Endothelial cell (in vitro differentiated cells): ENCODE measurements at places on chromosomes 1 and 21. TPM values are rescaled to one million over a fixed set of nuclear protein-coding genes. Genes with fewer than 3 reads are reported as not detected.
A peak's percentile ranks its signal among the peaks of the same experiment; 100 is the strongest.

The OR10J5 gene
- total RNA-seq = not detected

The GBP1 gene
- total RNA-seq = 9.9 TPM

The QSOX1 gene
- 199 TPM for total RNA-seq

The PDE9A gene
- total RNA-seq = 20.7 TPM

The CXADR gene
- total RNA-seq = 19.4 TPM

The AADACL4 gene
- total RNA-seq = not detected

The LCE1A gene
- not detected for total RNA-seq

The SLC44A5 gene
- total RNA-seq = 3.4 TPM

The SPRR2B gene
- total RNA-seq = not detected

The C21orf58 gene
- 5.9 TPM for total RNA-seq

The RPE65 gene
- not detected for total RNA-seq

- H3K4me1 ChIP-seq = peaks cover 6% of the 10 kb centered on the region
- no peak for DNase-seq
- no peak overlapping the region for H3K27ac ChIP-seq
- H3K36me3 ChIP-seq = no peaks in the 10 kb centered on the region
Measured at GRCh38 chr1:199007423-199007822, 368.6 kb downstream of the PTPRC start.

DNA sequence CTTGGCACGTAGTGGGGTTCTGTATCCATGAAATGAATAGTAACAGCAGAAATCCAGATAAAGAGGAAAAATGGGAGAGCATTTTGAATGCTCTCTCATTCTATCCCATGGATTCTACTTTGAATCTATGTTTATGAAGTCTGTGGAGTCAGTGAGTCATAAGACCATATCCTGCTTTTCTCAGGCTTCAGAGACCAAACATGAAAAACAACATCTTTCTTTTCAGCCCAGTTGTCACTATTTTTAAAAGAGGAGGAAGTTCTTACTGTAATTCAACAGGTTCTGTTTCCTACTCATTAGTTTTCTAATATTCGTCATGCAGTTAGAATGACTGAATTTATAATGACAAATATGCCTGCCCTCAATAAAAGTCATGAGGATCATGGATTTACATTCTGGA is 39.4 kb upstream of the CD55 start:
- H3K27me3 ChIP-seq = peaks cover 3% of the 10 kb centered on the region
- peak overlapping the region; percentile 87 for H3K27ac ChIP-seq
- no peaks in the 10 kb centered on the region for H3K36me3 ChIP-seq
- no peak overlapping the region for H3K4me3 ChIP-seq

GRCh38 chr1:156157966-156158365 is 4.6 kb downstream of the SEMA4A start:
- no peak for DNase-seq
- no peak overlapping the region for H3K27ac ChIP-seq
- no peaks in the 10 kb centered on the region for H3K36me3 ChIP-seq
- no peak overlapping the region for H3K4me3 ChIP-seq

DNA sequence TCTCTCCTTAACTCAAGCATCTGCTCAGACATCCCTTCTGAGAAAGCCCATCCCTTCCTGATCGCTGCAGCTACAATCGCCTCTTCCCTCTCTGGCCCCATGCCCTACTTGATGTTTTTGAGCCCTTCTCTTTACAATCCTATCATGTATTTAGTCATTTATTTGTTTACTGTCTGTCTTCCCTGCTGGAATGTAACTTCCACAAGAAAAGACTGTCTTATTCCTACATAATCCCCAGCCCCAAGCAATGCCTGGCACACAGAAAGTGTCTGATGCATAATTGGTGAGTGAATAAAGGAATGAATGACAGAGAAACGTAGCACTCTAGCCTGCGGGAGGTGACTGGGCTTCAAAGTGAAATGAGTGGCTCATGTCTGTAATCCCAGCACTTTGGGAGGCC is 25.4 kb downstream of the ECE1 start:
- peaks cover 17% of the 10 kb centered on the region for H3K27me3 ChIP-seq
- peak overlapping the region; percentile 16 for H3K4me3 ChIP-seq

DNA sequence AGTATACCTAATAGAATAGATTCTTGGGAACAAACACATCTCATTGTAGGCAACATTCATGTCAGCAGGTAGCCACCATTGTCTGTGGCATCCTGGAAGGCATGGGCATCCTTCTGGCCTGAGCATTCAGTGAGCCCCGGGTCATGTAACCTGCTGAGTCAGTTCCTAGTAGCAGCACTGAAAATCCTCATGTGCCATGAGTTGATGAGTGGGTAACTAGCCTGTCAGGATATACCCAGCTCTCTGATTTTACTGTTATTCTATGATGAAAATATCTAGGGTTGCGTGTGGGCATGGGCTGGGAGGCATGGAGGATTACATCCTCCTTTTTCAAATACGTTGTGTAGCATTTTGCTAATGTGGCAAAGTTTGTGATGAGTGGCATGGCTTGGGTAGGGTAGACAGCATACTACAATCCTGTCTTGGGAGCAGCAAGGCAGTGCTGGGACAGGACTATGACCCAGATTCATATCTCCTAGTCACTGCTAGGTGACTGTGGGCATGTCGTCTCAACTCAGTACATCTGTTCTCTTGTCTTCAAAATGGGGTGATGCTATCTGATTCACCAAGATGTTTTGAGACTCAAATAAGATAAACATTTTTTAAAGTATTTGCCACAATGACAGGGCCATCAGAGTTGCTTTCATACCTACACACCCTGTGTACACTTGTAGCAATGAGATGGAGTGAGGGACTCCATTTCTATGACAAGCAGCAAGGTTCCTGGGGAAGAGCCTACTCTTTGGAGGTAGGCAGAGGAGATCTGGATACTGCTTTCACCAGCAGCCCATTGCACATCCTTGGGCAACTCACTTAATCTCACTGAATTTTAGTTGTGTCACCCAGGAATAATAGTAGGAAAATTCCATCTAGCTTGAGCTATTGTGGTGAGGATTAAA is 62.5 kb downstream of the CD58 start:
- peaks cover 4% of the 10 kb centered on the region for H3K4me1 ChIP-seq
- H3K27me3 ChIP-seq = peaks cover 3% of the 10 kb centered on the region
- no peak for DNase-seq
- peaks cover 10% of the 10 kb centered on the region for H3K36me3 ChIP-seq
- H3K4me3 ChIP-seq = no peak overlapping the region

DNA sequence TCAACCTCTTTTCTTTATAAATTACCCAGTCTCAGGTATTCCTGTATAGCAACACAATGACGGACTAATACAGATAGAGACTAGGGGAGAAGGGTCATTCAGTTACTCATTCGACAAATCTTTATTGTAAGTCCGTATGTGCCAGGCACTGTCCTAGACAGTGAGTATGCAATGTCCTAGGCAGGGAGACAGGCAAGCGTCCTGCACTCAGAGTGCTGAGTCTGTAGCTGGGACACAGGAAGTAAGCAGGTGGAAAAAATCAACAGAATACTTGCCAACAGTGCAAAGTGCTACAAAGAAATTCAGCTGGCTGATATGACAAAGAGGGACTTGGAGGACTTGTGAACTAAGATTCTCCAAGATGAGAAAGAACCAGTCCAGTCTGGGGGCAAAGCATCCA is 92.2 kb upstream of the ZBTB40 start:
- H3K36me3 ChIP-seq = no peaks in the 10 kb centered on the region
- no peak overlapping the region for H3K27ac ChIP-seq
- H3K4me3 ChIP-seq = no peak overlapping the region
- peaks cover 6% of the 10 kb centered on the region for H3K27me3 ChIP-seq
- peaks cover 2% of the 10 kb centered on the region for H3K4me1 ChIP-seq
- no peak for DNase-seq

- peaks cover 8% of the 10 kb centered on the region for H3K4me1 ChIP-seq
- H3K27me3 ChIP-seq = peaks cover 9% of the 10 kb centered on the region
- peaks cover 6% of the 10 kb centered on the region for H3K36me3 ChIP-seq
- H3K27ac ChIP-seq = peak overlapping the region; percentile 95
- no peak for DNase-seq
Measured at GRCh38 chr1:1510912-1511532, 940 bp upstream of the ATAD3A start.

- no peak overlapping the region for H3K4me3 ChIP-seq
- peak overlapping the region; percentile 64 for H3K27ac ChIP-seq
- H3K36me3 ChIP-seq = peaks cover 4% of the 10 kb centered on the region
Measured at GRCh38 chr1:12149791-12150175, 17.0 kb upstream of the TNFRSF1B start.

GRCh38 chr1:88302843-88303486 is 381.1 kb upstream of the PKN2 start:
- peaks cover 1% of the 10 kb centered on the region for H3K27me3 ChIP-seq
- no peak overlapping the region for H3K4me3 ChIP-seq
- no peak overlapping the region for H3K27ac ChIP-seq

DNA sequence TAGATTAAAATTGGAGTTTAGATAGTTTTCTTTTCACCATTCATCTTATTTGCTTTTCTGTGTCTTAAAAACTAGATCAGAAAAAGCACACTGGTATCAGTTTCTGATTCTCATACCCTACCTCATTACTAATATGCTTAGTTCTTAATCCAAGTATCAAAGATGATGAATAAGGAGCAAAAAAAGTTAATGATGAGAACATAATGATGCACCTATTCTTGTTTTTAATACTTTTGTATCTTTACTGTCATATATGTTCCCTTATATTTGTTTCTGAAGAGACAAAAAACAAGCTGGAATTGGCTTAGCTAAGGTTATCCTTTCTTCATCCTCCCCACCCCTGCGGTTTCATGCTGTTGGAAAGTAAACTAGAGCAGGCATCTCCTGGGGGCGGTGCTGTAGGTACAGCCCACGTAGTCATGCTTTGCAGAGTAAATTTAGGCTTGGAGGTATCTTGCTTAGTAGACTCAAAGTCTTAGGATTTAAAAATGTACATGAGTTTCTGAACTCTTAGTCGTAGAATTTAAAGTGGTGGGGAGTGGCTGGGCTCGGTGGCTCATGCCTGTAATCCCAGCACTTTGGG is 16.4 kb downstream of the CNIH4 start:
- no peak overlapping the region for H3K4me3 ChIP-seq
- H3K27me3 ChIP-seq = no peaks in the 10 kb centered on the region
- H3K4me1 ChIP-seq = no peaks in the 10 kb centered on the region
- H3K36me3 ChIP-seq = peaks cover 33% of the 10 kb centered on the region

GRCh38 chr1:102047724-102048123 is 51.0 kb upstream of the OLFM3 start:
- no peak overlapping the region for H3K4me3 ChIP-seq
- H3K27me3 ChIP-seq = no peaks in the 10 kb centered on the region
- DNase-seq = no peak
- peaks cover 1% of the 10 kb centered on the region for H3K4me1 ChIP-seq
- no peaks in the 10 kb centered on the region for H3K36me3 ChIP-seq
- H3K27ac ChIP-seq = no peak overlapping the region

GRCh38 chr1:20223551-20224419 is 37.5 kb upstream of the PLA2G2C start:
- DNase-seq = no peak
- no peaks in the 10 kb centered on the region for H3K4me1 ChIP-seq
- no peak overlapping the region for H3K27ac ChIP-seq
- H3K27me3 ChIP-seq = peaks cover 1% of the 10 kb centered on the region

DNA sequence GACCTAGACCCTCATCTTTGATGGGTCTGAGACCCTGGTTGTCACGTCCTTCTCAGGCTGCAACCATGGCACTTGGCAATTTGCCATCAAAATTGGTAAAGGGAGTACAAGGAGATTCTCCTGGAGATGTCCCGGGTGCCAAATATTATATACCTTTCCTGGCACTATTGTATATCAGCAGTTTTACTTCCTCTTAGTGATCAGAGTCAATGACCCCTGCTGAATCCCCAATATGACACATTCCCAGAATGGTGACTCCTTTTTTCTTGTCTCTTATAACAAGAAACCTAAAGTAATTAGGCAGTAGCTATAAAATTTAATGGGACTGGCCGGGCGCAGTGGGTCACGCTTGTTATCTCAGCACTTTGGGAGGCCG is 39.6 kb upstream of the CDC42BPA start:
- H3K4me1 ChIP-seq = peaks cover 21% of the 10 kb centered on the region
- DNase-seq = no peak
- no peaks in the 10 kb centered on the region for H3K36me3 ChIP-seq

DNA sequence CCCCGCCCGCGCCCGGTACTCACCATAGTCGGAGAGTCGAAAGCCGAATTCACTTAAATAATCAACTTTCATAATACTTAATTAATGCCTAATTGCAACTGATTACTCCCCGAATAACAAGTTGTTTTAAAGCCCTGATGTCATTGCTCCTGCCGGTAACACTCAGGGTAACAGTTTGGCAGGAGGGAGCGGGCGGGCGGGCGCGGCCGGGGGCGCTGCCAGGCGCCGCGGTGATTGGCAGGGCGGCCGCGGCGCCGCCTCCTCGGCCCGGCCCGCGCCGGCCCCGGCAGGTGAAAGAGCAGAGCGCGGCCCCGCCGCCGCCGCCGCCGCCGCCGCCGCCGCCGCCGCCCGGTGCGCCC is 102.2 kb downstream of the CASZ1 start:
- H3K4me3 ChIP-seq = peak overlapping the region; percentile 84
- peaks cover 14% of the 10 kb centered on the region for H3K27me3 ChIP-seq
- peaks cover 9% of the 10 kb centered on the region for H3K4me1 ChIP-seq
- H3K36me3 ChIP-seq = no peaks in the 10 kb centered on the region
- no peak overlapping the region for H3K27ac ChIP-seq

DNA sequence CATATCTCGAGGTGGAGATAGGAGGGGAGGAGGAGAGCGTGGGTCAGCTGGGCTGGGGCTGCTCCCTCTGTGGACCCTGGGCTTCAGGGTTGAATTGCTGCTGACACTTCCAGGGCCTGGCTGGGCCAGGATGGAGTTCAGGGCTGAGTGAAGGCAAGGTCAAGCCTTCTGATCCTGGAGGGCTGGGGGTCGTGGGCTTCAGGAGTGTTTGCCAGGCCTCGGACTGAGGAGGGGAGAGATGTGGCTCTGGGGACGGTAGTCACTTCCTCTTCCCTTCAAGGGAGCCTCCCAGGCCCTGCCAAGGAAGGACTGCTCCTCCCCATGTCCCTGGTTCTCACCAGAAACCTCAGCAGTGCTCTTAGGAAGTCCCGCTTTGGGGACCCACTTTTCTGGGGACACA is 12.1 kb upstream of the FAM131C start:
- H3K27ac ChIP-seq = no peak overlapping the region
- no peaks in the 10 kb centered on the region for H3K36me3 ChIP-seq
- H3K4me3 ChIP-seq = no peak overlapping the region
- H3K27me3 ChIP-seq = peaks cover 5% of the 10 kb centered on the region
- peaks cover 17% of the 10 kb centered on the region for H3K4me1 ChIP-seq
- no peak for DNase-seq

- H3K4me3 ChIP-seq = no peak overlapping the region
- H3K36me3 ChIP-seq = peaks cover 7% of the 10 kb centered on the region
- peak; percentile 60 for DNase-seq
- peaks cover 7% of the 10 kb centered on the region for H3K27me3 ChIP-seq
- no peak overlapping the region for H3K27ac ChIP-seq
Measured at GRCh38 chr1:247373721-247374141, 42.1 kb upstream of the ZNF496 start.

DNA sequence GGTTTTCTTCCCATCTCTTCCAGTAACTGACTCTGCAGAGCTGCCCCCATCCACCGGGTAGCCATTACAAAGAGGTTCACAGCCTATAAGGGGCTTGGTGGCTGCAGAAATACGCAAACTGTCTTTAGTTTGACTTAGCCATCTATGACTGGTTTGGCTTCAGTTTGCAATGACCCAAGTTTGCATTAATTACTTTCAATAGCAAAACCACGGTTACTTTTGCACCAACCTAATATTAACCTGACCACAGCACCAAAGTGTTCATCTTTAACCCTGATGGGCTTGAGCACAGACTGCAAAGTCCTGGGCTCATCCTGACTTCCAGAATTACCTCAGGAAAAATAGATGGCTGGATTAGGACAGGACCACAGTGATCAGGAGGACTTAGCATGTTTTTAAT is 2.2 kb upstream of the HAO2 start:
- peaks cover 6% of the 10 kb centered on the region for H3K4me1 ChIP-seq
- H3K27me3 ChIP-seq = peaks cover 1% of the 10 kb centered on the region
- H3K4me3 ChIP-seq = no peak overlapping the region
- no peaks in the 10 kb centered on the region for H3K36me3 ChIP-seq
- no peak for DNase-seq
- H3K27ac ChIP-seq = no peak overlapping the region
